Stromal cell of bone marrow (primary cell): ENCODE measurements at places on chromosomes 13 and 19.
A peak's percentile ranks its signal among the peaks of the same experiment; 100 is the strongest.

DNA sequence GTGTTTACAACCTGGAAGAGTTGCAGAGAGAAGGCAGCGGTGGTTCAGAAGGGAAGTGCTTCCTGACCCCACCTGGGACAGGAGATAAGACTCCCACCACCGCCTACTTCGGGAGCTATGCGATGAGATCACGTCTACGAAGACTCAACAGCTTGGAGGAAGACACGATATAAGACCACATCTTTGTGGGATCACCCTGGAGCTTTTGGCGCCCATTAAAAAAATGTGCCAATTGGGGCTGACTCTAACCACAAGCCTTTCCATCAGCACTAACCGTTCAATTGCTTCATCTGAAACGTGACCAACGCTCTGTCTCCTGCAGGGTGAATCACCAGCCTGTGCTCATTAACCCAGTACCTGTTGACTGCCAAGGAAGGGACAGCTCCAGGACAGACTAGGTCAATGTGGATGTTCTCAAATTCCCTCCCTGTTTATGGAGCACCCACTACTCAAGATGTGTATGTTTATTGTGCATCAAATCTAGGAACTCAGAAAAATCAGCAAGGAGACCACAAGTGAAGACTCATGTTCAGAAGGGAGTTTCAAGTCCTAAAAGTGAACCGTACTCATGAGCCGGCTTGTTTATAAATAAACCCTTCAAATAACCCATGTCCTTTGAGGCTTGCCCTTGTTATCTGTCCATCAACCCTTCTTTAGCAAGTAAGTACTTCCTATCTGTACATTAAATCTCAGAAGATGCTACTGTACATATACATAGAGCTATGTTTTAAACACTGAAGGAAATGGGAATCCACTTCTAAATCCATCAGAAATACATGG, 67.5 kb downstream of the LATS2 start:
- DNase-seq = peak; percentile 38

DNA sequence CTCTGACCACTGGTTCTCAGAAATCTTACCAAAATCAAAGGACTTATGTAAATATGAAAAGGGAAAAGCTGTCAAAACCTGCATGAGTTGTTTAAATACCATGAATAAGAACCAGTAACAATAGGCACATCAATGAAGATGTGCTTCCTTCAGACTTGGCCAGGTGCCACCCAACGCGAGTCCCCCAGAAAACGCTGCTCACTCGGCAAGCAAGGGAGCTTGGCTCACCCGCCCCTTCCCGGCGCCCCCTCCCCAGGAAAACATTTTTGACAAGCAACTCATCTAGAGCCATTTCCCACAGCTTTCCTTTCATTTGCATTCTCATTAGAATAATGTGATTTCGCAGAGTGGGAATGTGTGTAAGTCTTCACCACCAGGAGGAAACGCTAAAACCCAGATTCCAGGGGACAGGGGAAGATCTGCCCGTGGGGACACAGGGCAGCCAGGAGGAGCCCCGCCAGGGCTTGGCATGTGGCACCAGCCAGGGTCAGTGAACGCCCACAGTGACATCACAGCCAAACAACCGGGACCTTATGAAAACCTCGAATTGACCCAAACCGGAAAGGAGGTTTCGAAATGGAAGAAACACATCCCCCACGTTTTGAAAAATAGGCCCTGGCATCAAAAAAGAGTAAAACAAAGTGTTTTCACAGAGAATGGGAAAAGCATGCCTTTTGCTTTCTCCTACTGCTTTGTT, 366.2 kb upstream of the TSHZ3 start:
- DNase-seq = peak; percentile 58

DNA sequence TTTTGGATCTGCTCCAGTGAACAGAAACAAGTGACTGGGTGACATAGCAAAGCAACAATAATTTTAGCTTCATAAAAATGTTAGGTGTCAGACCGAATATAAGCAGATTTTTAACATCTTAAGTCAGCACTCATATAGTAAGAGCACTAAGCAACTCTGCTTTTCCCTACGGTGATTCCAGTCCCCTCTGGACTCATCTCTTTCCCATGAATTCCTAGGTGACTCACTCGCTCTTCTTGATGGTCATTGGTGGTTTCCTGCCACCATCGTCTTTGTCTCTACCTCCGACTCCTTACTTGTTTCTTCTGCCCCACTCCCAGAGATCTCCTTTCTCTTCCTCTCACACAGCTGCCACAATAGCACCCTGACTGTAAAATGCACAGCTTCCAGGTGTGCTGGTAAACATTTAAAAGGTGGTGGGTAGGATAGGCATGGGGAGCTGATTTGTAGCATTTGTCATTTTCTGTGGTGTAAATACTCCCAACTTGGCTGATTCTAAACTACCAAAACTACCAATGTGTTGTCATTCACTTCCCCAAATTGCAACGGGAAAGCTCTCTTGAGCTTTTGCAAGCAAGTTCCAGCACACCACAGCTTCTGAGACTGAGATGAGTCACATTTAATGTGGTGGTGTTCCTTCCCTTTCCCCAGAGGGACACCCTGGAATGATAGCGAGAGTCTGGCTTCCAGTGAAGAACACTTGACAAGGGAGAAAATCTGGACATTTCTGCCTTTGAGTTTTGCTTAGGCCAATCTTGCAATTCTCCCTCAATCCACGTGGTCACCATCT, 42.8 kb upstream of the CLDN10 start:
- peak; percentile 62 for DNase-seq

- no peak for DNase-seq
Observed at GRCh38 chr13:43864921-43865320, 14.6 kb downstream of the CCDC122 start.

DNA sequence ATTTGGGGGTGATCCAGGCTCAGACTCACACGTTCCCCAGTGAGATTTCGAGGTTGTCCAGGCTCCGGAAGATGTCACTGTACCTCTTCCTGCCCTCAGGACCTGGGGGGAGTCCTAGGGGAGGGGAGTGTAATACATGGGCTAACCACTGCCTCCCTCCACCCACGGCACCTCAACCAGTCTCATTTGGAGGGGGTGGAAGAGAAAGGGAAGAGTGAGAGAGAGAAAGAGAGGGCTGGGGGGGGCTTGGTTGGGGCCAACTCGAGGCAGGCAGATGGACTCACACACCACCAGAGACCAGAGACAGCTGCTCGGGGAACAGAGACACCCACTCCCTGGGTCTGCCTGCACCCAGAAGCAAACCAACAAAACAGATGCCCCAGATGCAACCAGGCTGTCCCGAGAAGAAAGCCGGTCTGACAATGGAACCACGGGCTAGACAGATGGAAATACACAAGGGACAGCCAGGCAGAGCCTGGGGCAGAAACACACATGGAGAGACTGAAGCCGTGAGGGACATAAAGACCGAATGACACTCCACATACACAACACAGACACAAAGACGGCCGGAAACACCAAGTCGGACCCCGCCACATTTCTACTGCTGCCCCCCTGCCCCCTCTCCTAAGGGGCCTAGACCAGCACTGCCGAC, 825 bp downstream of the GMIP start:
- DNase-seq = no peak

DNA sequence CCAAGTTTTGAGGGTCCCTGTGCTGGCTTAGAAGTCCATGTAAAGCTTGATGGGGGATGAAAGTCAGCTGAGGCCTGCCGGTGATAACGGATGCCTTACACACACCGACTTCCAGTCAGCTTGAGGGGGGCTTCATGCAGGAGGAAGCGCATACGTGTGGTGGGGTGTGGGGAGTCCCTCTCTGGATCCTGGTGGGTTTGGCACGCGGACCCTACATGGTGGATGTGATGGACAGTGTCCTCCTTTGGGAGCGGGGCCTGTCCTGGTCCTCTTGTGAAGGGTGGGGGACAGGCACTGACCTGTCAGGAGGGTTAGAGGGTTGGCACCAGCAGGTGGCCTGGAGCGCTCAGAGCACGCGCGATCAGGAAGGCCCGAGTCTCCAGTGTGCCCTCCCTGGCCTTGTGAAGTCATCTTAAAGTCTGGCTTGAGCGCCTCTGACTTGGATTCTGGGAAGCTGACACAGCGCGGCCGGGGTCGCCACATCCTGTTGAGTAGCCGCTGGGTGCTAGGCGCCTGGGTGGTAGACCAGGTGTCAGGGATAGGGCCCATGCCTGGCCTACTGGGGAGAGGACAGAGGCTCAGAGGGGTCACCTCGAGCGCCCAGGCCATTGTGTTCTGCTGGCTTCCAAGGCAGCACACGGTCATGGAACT, 2.9 kb downstream of the DAZAP1 start:
- DNase-seq = no peak

DNA sequence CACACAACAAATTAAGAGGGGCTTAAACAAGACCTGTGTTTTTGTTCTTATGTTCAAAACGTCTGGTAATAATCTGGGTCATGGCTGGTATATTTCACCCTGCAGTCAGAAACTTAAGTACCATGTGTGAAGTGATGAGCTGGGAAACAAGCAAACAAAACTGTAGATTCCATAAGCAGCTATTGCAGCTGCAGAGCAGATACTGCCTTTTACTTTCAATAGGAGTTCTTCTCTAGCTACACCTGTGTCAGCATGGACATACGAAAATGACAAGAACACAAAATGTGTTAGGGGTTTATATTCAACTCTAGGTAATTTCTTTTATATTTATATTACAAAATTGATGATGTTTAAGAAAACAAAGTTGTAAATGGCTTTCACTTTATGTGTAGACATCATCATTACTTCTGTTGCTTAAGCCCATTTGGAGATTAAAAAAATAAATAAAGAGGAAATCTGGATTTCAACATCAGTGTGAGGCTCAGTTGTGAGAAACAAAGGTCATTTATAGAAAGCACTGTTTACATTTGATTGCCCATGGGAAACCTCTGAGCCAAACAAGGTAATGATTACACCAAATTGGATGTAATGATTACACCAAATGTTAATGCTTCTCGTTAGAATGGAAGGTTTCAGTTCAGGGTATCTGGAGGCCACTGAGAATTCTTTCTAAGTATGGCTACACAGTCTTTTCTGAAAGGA, 451.0 kb upstream of the SLC10A2 start:
- DNase-seq = no peak
